ENCODE measurements at places on chromosomes 2 and 18.

DNA sequence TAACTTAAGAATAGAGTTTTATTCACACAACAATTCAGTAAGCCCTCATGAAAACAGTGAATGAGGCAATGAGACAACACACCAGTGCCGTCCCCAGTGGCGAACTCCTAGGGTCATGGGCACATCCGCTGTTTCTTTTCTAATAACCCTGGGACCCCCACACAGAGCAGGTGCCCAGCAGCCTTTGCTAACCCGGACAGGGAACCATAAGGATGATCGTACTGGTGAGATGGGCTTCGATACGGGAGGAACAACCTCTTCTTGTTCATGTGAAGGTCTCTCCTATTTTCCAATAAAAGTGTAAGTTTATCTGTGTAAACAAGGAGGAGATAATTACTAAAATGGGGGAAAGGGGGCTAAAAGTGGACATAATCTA lies 97.4 kb upstream of the MGAT4A start:
- no peak for DNase-seq

- DNase-seq = no peak
These were observed 907 bp upstream of the SUCLG1 start for GRCh38 chr2:84459944-84460429.

DNA sequence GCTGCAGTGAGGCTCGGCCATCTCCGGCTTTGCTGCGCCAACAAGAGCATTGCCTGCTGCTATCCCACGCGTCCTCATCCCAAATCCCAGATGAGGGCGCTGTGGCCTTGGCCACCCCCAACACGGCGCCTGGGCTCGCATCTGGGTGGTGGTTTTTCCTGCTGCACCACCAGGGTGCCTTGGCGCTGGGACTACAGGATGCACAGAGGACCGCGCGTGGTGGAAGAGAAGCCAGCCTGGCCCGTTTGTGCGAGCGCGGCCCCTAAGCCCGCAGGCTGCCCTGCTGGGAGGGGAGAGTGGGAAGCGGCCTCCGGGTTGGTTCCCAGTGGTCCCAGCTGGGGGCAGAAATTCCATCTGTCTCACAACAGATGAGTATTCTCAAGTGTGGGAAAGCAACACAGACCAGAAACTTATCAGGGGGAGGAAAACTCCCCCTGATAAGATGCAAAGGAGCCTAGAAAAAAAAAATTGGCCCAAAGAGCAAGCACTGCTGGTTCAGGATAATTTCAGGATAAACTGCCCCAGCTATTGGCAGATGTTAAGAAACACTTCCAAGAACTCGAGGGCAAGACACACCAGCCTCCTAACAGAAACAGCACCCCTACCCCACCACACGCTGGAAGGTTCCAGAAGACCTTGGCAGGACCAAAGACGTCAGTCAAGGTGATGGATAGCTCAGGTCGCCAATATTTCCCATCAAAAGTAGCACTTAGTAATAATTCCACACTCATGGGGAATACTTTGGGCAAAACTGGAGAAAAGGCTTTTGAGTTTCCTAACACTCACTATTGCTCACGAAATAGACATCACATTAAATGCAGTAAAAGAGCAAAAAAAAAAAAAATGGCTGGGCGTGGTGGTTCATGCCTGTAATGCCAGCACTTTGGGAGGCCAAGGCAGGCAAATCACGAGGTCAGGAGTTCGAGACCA lies 152.1 kb downstream of the PXDN start:
- DNase-seq = no peak

- peak; percentile 76 for DNase-seq
These were observed 9.6 kb downstream of the CROCC2 start for GRCh38 chr2:240915526-240916341.

DNA sequence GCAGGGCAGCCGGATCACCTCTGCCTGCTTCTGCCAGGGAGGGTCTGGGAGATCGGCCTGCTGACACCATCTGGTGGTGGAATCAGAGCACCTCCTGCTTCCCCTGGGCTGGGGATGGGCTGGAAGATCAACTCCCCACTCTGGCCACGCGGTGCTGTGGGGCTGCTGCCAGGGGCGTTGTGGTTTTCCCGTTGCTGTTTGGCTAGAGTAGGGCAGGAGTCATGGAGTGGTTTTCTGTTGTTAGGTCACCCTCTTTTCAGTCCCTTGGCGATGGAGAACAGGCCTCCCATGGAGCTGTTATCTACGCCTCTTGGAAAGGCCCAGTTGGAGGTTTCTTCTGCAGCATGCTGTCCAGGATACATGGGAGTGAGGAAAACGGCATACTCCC lies 15.2 kb downstream of the BCL2L11 start:
- no peak for DNase-seq

DNA sequence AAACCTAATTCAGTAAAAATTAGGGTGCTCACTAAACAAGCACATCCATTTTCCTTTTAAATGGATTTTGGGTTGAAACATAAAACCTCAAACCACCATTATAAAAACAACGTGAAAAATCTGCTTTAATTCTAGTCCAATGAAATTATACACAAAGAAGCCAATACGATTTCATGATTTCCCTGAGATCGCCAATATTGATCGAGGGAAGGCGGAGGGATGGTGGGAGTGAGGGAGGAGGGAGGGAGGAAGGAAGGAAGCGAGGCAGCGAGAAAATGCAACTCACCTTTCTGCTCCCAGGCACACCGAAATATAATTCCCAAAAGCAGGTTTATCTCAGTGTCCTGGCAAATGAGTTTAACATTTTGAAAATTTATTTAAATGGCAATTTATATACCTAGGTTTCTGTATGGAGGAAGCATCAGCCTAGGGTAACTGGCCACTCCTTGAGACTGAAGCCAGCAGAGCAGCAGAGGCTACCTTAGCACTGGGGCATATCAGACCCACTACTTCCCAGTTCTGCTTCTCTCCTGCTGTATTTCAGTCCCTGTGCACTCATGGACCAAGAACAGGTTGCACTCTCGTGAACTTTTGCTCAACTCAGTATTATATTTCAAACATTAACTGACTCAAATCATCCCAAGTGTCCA lies 2.3 kb upstream of the ONECUT2 start:
- DNase-seq = no peak

- no peak for DNase-seq
These were observed 163.6 kb downstream of the CAPN13 start for GRCh38 chr2:30643674-30644073.

DNA sequence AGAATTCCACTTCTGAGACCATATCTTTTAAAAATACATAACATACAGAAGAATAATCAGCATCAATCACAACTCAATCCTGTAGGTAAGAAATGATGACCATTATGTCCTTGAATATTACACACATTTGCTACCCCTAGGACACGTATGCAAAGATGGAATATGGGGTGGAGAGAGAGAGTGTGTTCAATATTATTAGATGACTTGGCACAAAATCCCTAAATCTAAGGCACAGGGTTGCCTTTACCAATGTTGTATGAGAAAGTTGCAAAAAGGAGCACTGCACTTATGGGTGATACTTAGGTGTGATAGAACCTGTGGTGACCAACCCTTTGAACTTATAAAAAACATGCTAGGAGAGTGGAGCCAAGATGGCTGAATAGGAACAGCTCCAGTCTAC lies 326.2 kb upstream of the FSHR start:
- no peak for DNase-seq

GRCh38 chr2:8371653-8372052 lies 310.2 kb upstream of the ID2 start:
- no peak for DNase-seq

- DNase-seq = no peak
These were observed at the start of gene EPB41L3 for GRCh38 chr18:5543773-5544389. Gene EPB41L3 (minus strand): TSS chr18:5543997. CDS start chr18:5489183, 54,814 bp downstream.

DNA sequence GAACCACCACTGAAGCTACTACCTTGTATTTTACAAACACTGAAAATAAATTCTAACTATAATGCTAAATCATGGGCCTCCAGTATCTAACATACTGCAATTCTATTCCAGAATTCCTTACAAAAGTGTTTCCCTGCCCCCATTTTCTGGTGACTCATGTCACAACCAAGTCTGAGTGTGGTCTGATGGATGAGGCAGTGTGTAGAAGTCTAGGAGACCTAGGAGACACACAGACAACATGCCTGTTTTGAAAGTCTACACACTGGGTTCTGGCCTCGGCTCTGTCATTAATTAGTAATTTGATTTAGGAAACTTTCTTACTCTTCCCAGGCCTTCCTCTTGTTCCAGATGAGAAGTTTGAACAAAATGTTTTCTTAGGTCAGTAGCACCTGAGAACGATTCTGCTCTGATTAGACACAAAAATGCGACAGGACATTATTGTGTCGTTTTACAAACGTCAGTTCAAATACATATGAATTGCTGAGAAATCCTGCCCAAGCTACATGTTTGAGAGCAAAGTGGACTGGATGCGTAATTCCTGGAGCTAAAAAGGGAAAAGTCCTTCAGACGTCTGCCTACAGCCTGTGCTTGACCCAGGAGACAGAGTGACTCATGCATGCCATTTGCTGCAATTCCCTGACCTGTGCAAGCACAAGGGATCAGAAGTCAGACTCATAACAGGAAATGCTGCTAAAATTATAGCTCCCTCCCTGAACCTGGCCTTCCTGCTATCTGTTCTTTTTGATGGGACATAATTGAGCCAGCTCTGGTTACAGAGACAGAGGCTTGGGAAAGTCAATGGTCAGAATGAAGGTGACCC lies 494.4 kb downstream of the SOX11 start:
- DNase-seq = no peak

- DNase-seq = no peak
These were observed 219.9 kb downstream of the SETBP1 start for GRCh38 chr18:44900627-44901026.

GRCh38 chr2:29033656-29034055 lies 40.7 kb downstream of the PCARE start:
- DNase-seq = no peak

DNA sequence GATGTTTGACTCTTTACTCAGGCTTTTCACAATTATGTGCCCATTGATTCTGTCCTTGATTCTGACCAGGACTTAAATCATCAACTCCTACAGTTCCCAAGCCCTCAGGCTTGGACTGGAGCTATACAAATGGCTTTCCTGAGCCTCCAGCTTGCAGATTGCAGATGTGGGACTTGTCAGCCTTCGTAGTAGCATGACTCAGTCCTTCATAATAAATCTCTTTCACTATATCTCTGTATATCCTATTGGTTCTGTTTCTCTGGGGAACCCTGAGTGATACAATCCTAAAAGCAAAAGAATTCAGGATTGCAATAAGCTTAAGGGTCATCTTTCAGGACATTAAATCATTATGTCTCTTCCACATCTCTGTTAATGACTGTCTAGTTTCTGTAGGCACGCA lies 356.6 kb downstream of the RIT2 start:
- no peak for DNase-seq

DNA sequence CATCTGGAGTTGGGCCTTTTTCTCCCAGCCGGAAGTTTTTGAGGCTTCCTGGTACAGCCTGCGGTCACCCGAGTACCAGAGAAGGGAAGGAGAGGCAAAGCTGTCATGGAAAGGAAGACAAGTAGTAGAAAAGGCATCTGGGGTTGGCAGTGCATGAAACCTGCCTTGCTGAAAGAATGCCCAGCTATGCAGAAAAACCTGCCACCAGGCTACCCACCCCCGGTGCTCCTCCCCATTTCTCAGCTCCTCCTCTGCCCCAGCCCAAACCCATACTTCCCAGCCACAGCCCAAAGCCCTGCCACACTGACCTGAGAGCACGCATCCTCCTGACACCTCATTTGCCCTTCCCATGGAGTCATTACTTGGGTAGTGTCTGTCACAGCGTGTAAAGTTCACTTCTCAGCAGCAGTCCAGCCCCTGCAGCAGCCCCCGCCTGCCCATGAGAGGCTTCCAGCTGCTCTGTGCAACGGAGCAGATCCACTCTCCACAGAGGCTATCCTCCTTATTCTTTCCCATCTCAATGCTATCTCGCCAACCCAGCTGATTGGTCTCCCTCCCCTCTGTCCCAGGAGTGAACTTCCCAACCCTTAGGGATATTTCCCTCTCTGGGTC lies 40.4 kb upstream of the MAL start:
- DNase-seq = no peak

- DNase-seq = peak; percentile 69
These were observed 10.1 kb downstream of the GPR35 start for GRCh38 chr2:240635121-240635997.

- DNase-seq = no peak
These were observed 146.9 kb upstream of the TPO start for GRCh38 chr2:1266351-1266750.

GRCh38 chr2:38203446-38203810 lies 127.5 kb upstream of the CYP1B1 start:
- no peak for DNase-seq

DNA sequence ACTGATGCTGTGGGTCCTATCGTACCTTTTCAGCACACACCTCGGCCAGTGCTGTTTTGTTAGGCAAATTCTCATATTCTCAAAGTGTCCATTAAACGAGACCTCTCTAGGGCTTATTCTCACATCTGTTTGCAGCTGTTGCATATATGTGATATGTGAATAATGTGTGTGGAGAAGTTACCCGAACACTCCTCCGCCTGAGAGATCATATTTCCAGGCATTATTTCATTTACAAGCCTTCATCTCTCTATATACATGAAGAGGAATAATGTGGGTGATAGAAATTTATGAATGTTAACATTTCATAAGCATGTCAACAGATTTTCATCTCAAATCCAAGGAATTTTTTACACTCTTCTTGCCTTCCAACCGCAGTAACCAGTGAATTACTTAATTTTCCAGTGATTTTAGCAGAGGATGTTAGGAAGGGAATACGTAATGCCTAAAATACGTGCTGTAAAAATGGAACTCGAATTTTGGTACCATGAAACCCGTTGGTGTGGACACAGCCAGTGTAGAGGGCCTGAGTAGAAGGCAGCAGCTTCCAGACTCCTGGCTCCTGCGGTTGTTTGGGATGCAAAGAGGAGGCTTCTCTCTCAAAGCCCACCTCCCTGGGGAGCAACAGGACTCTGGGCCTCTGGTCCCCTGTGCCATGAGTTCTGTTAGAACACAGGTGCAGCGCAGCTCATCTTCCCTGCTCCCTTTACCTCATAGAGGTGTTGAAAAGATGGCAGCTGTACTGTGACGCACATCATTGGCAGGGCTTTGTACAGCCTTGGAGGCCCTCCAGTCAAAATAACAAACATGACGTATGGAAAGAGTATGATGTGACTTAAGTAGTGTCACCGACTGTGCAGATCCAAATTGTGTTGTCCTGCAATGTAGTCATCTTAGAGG lies 280.1 kb downstream of the NEDD4L start:
- DNase-seq = no peak

DNA sequence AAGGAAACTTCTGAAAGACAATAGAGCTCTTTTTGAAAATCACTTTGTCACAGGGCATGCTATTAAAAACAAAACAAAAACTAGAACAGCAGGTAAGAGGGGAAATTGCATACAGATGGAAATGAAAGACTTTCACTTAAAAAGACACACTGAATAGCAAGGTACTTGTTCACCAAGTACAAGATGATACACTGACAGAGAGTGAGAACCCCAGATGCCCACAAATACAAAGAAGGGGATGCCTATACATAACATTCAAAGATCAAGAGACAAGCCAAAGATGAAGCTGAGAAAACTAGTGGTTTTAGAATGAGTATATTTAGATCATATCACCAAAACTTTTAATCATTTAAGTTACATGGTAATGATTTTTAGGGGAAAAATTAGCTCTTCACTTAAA lies 60.7 kb downstream of the ASXL2 start:
- no peak for DNase-seq

GRCh38 chr2:27822049-27822448 lies 50.5 kb downstream of the MRPL33 start:
- no peak for DNase-seq

GRCh38 chr2:182228073-182228473 lies 198.8 kb downstream of the PDE1A start:
- no peak for DNase-seq
